Endodermal cell (in vitro differentiated cells): ENCODE measurements at places on chromosomes 4 and X. TPM values are rescaled to one million over a fixed set of nuclear protein-coding genes. Genes with fewer than 3 reads are reported as not detected.

- DNase-seq, result no peak
These were observed 302.9 kb upstream of the FAM241A start for GRCh38 chr4:111842336-111842735.

DNA sequence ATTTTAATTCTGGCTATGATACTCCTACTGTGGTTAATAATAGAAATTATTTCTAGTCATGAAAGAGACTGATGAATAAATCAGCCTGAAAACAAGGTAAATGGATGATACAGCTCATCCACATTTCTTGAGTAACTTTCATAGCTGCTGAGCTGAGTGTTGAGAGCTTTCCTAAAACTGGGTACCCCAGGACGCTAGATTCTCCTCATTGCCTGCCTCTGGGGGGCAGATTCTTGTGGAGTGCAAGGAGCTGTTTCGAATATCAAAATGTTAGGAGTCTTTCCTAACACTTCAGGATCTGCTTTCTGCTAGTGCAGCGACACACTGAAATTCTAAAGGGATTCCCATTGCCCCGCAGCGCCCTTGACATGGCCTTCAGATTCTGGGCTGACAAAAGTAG, 2.1 kb downstream of the MND1 start:
- DNase-seq, result peak; percentile 57

The NAA15 gene
- total RNA-seq, result 28.0 to 78.9 TPM (median 75.6 TPM) in 3 replicates

DNA sequence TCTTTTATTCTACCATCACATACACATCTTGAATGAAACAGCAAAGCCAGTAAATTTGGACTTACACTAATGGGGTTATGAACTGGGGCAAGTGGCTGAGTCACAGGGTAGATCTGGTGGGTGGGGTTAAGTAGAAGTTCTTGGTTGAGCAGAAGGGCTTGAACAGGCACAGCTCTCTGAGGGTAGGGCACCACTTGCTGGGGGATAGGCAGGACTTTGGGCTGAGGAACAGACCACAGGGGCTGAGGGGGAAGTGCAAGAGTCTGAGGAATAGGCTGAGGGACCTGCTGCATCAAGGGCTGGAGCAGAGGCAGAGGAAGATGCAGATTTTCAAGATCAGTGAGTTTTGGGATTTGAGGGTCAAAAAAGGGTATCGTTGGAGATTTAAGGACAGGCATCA, 8.3 kb downstream of the CSN2 start:
- DNase-seq, result peak; percentile 48

- no peak for DNase-seq
These were observed 33.9 kb downstream of the FBXW7 start for GRCh38 chr4:152501846-152502536.

- DNase-seq, result peak; percentile 51
These were observed 93.8 kb downstream of the ELOVL6 start for GRCh38 chr4:110104661-110105060.

- DNase-seq, result peak; percentile 88
These were observed at the start of gene PDLIM3 for GRCh38 chr4:185534866-185535611. Gene PDLIM3, minus strand, starts transcription at chr4:185535507. Its CDS starts 73 bp downstream, at chr4:185535434.

- DNase-seq, result peak; percentile 76
These were observed 1.2 kb downstream of the GUCY1A1 start for GRCh38 chr4:155667568-155668511.

- DNase-seq, result no peak
These were observed 13.3 kb downstream of the CNOT6L start for GRCh38 chr4:77805840-77806239.

DNA sequence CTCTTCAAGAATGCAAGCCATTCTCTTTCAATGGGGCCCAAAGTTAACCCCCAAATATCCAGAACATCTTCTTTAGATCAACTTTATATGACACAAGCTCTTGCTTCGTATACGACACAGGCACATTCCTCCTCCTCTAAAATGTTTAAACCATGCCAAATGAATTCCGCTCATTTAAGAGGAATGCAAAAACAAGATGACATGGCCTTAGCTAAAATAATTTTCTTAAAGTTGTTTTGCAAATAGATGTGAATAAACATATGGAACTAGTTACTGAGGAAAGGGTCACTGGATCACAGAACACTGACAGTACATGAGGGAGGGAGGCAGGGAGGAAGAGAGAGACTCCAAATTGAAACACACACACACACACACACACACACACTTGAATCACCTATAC, 97.4 kb downstream of the RASL11B start:
- no peak for DNase-seq

DNA sequence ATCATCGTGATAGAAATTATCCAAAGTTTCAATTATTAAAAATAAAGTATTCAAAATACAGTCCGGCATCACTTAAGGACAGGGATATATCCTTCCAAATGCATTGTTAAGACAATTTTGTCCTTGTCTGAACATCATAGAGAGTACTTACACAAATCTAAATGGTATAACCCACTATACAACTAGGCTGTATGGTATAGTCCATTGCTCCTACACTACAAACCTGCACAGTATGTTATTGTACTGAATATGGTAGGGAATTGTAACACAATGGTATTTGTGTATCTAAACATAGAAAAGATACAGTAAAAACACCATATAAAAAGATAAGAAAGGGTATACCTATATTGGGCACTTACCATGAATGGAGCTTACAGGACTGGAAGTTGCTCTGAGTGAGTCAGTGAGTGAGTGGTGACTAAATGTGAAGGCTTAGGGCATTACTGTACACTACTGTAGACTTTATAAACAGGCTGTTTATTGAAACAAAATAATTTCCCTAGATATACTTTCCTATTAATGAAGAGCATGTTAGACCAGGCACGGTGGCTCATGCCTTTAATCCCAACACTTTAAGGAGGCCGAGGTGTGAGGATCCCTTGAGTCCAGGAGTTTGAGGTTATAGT, 44.8 kb upstream of the PTPN13 start:
- no peak for DNase-seq

DNA sequence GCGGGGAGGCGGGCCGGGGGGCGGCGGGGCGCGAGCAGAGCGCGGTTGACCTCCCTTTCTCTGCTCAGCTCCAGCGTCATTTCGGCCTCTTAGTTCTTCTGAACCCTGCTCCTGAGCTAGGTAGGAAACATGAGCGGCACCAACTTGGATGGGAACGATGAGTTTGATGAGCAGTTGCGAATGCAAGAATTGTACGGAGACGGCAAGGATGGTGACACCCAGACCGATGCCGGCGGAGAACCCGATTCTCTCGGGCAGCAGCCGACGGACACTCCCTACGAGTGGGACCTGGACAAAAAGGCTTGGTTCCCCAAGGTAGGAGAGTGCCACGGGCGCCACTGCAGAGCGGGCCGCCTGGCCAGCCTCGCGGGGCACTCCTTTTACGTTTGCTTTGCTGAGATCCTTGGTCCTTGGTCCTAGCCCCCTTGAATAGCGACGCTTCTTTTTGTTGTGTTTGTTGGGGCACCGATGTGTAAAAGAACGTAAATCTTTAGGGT, at the start of gene HTATSF1:
Gene HTATSF1 (plus strand): TSS at position 37 of the 497 bp plus-strand sequence. CDS start 93 bp downstream, at position 130.
- no peak for DNase-seq

The H2BW1 gene
- total RNA-seq, result not detected in 2 replicates

GRCh38 chr4:14083150-14083549, 455.6 kb upstream of the BOD1L1 start:
- DNase-seq, result no peak

DNA sequence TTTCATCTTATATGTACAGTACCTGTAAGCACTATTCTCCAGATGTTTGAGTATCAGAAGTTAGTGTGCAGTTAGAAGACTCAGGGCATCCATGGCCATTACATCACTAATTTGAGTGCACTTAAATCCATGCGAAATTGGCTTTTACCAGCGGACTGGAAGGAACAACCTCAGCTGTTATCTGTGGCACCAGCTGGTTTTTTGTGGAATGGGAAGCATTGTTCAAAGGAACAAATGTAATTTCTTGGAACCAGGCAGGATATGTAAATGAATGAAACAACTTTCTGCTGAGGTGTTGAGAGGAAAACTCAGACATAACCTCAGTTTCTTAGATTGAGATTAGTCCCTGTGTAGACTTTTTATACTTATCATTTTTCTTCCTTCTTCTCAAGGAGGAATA, 60.2 kb downstream of the PDGFRA start:
- no peak for DNase-seq

DNA sequence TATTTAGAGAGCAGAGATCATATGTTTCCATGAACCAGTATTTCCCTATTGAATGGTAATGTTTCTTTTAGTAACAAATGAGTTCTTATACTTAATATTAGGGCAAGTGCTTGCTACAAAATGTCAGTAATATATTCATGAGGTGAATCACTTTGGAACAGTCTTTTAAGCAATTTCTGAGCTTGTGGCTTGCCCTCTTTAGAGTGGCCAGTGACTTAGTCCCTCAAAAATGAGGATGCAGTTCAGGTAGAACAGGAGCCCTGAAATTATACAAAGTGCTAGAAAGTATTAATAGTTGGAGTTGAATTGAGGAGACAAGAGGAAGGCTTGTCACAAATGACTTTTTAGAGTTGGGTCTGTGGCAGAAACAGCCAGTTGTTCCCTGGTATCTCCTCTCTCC, 53.4 kb upstream of the PITX2 start:
- no peak for DNase-seq

DNA sequence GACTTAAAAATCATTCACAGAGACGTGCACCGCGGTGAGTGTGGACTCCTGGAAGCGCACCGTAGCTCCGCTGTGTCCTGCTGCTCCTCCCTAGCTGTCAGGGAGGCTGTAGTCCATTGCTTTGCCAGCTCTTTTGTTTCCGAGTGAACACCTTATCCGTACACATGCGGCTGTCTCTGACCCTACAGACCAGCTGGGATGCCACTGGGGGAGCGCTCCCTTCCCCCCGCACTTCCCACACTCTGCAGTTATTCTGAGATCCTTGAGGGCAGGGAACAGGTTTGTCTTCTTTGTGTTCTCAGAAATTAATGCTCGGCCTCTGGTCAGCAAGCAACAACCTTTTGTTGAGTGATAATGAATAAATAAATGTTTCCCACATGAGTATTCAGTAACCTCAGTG, 33.7 kb upstream of the MSANTD1 start:
- DNase-seq, result no peak

The LDOC1 gene
- 58.6 to 71.9 TPM (median 71.0 TPM) in 3 replicates for total RNA-seq

DNA sequence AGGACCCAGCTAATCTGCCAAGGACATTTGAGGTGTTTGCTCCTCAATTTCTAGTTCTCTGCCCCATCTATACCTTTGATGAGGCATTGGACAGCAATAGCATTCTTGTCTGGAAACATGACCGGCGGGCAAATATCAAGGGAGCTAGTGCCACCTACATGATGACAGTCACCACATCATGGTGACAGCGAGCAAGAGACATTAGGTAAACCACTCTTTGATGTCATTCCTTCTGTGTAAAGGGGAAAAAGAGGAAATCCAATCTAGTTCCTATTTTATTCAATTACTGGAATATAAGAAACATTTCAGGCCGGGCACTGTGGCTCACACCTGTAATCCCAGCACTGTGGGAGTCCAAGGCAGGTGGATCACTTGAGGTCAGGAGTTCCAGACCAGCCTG, 20.7 kb upstream of the IL13RA1 start:
- no peak for DNase-seq

The IL2 gene
- total RNA-seq, result not detected in 2 replicates

DNA sequence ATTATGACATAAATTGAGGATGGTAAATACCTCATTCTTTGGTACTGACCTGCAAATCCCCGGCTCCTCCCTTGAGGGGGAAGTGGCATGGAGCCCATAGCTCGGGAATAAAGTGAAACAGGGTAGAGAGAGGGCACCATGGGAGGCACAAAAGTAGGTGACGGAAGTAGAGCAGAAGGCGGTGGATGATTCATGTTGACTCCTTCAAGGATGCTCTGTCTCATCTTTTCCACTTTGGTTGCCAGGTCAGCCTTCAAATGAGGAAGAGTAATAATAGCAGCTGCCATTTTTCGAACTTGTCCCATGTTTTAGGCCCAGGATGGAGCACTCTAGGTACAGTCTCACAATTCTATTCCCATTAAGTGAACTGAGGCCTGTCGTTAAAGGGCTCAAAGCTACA, 41.4 kb upstream of the PHF8 start:
- no peak for DNase-seq

DNA sequence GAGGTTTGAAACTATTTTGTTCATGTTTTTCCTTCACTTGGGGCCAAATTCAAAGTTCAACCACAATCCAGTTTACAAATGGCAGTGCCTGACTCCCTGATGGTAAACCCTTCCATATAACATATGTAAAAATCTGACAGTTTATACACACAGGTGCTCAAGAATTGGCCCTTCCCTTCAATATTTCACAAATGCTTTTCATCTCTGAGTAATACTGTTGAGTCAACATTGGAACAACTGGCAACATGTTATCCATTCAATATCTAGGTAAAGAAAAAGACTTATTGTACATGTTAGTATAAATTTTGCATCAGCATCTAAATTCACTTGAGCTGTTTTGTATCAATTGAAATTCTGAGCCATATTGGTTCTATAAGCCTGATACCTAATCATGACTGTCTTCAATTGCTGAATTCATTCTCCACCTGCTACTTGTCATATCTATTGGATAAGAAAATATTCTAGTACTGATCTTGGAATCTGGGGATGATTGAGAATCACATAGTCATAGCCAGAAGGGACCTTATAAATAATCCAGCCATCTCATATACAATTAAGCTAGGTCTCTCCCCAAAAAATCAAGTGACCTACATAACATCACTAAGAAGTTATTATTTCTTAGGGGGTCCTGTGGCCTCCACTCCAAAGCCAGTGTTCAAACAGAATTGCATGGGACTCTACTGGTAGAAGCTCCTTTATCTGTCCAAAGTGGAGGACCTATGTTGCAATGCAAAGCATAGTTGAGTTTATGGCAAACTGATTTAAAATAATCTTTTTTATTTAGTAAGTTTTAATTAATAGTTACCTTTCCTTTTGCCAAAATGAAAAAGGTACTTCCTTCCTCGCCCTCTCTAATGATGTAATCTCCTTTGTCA, 61.9 kb downstream of the PRKG2 start:
- no peak for DNase-seq

DNA sequence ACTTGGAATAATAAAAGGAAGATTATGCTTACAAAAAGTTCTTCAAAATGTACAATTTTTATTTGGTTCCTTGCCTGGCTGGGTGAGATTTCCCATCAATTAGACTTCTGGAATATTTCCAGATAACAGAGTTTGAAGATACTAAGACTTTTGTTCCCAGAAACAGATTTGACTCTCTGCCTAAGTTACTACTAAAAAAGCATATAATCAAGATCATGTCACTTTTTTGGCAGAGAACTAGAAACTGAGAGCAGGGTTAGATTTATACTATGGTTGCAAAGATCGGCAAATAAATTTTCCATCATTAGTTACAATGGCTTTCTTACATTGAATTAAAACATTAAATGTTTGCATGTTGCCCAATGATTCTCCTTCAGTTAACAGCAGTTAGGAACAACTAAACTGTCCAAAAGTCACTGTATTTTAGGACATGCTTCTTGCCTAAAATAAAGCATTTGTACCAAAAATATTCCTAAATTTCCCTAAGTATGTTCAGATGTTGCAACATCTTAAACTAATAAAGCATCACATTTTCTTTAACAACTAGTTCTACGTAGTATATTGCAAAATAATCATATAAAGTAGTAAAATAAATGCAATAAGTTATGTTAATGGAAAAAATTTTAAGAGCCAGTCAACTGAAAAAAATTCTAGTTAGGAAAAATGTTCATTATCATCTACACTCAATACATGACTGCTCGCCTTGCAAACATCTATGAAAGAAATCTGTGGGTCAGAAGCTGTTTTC, 73.0 kb downstream of the SEC24D start:
- DNase-seq, result no peak
